Stimulated activated CD8-positive, alpha-beta memory T cell treated with anti-CD3 and anti-CD28 coated beads, Interleukin-12 subunit alpha, Interleukin-12 subunit beta, amount 100 ng/mL, for 1 hour (primary cell): ENCODE measurements at places on chromosomes 16 and 17.

DNA sequence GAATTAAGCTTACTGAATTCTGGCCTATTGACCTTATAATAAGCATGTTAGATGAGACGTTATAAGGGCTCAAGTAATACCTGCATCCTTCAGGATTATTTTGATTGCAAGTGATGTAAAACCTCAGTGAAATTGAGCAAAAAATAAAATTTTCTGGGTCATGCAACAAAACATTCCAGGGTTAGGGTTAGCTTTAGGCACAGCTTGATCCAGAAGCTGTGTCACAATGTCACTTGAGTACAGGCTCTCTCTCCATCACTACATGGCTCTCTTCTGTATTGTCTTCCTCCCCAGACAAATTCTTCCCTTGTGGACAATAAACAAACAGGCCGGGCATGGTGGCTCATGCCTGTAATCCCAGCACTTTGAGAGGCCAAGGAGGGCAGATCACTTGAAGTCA is 3.6 kb upstream of the NUP93 start:
- DNase-seq: no peak

- no peak for DNase-seq
Observed at GRCh38 chr17:76930107-76930506, 61.9 kb downstream of the MGAT5B start.

- DNase-seq: no peak
Observed at GRCh38 chr16:83967838-83968305, at the start of gene NECAB2. TSS of gene NECAB2 (plus strand) at chr16:83968244. CDS start at chr16:83968649, 405 bp downstream.

GRCh38 chr17:22703204-22703603 is 1010.9 kb downstream of the KCNJ18 start:
- DNase-seq: no peak

- no peak for DNase-seq
Observed at GRCh38 chr17:39738983-39739884, 1.5 kb downstream of the GRB7 start.

- no peak for DNase-seq
Observed at GRCh38 chr17:56658648-56659047, 65.1 kb downstream of the NOG start.

- DNase-seq: no peak
Observed at GRCh38 chr17:35082073-35082657, 18.7 kb upstream of the RFFL start.

GRCh38 chr17:18015593-18015992 is 23.4 kb downstream of the ATPAF2 start:
- DNase-seq: no peak

DNA sequence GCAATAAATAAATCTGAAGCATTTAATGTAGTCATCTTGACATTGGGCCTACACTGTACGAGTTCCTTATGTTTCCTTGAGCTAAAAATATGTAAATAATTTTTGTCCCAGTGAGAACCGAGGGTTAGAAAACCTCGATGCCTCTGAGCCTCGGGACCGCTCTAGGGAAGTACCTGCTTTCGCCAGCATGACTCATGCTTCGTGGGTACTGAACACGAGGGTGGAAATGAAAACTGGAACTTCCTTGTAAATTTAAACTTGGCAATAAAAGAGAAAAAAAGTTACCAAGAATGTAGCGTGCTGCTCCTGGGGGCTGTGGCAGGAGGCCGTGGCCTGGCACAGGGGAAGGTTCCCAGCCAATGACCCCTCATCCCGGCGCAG is 74.1 kb downstream of the SOCS1 start:
- DNase-seq: no peak

DNA sequence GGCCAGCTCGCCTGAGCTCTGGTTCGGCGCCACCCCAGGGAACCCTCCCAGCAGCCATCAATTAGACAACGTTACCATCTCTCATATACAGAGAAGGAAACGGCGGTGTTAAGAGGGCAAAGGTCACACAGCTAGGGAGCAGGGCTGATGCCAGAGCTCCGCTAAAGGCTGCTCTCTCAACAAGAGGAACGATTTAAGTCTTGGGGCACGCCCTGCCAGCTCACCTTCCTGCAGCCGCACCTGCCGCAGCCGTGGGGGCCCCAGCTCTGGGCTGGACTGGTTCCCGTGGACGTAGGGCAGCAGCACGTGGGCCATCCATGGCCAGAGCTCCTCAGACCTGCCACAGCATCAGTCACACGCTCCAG is 43.5 kb downstream of the PKD1 start:
- no peak for DNase-seq

DNA sequence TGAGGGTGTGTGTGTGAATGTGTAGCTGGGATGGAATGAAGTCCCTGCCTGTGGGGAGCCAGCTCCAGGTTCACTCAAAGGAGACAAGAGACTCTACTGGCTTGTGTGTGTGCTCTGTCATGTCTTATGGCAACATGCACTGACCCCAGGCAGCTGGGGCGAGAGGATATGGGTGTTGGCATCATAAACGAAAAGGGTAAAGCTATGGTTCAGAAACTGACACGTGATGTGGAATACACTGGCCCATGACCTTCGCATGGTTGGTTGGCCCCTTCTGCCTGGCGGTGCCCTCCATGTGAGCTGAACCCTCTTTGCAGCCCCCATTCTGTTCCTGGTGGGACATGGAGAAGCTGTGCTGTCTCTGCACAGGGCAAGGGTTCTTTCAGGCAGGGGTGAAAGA is 21.9 kb downstream of the ZNF750 start:
- no peak for DNase-seq

DNA sequence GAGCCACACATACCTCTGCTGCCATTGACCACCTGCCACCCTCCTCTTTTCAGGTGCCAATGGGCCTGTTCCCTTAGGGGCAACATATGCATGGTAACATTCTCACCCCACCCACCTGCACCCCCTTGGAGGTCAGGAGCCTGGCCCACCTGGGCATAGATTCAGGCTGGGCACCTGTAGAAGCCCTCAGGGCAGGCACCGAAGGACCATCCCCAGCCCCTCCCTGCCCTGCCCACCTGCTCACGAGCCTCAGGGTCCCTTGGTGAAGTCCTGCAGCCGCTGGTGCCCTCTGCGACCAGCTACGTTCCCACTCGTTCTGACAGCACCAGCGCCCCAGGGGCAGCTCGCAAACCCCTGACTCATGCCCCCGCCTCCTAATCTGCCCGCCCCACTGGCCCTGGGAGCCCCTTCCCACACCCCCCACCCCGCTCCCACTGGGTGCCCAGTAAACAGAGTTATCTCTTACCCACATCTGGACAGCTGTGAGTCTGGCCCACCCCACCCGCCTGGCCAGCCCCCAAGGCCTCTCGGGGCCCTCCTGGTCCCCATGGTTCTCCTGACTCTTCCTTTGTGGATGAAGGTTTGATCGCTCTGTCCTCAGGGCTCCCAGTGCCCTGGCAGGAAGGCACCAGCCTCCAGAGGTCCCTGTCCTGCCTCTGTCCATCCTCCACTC is at the start of gene SLC4A1:
SLC4A1 (minus strand) TSS at position 318 of the 673 bp plus-strand sequence. CDS start 5,269 bp downstream, outside the sequence.
- no peak for DNase-seq

DNA sequence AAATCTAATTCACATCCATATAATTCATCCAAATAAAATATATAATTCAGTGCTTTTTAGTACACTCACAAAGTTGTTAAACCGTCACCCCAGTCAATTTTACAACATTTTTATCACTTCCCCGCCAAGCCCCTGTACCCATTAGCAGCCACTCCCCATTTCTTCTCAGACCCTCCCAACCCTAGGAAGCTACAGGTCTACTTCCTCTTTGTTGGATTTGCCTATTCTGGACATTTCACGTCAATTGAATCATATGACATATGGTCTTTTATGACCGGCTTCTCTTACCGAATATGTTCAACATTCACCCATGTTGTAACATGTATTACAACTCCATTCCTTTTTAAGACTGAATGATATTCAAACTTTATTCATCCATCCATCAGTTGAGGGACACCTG is 19.9 kb upstream of the MLKL start:
- no peak for DNase-seq

DNA sequence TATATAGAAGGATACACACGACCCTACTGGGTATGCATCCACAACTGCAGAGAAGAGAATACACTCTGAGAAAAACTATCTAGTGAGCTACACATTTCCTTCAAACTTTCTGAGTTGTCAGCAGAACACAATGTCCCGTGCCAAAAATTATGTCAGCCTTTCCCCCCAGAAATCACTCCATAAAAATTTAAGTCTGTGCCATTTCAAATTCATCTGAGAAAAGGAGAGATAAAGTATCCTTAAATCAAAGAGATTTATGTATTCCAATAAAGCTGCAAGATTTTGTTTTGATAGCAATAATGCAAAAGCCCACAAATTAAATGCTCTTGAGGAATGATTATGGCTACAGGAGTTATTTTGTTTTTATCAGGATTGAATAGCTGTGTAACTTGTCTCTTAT is 760.1 kb downstream of the CDH11 start:
- no peak for DNase-seq

- no peak for DNase-seq
Observed at GRCh38 chr17:75205793-75206163, 299 bp downstream of the NUP85 start.

GRCh38 chr17:81034779-81035520 is at the start of gene BAIAP2:
TSS of gene BAIAP2 (plus strand) at chr17:81035151. CDS start at chr17:81035255, 104 bp downstream.
- peak; percentile 98 for DNase-seq

- no peak for DNase-seq
Observed at GRCh38 chr17:2008332-2009126, 16.6 kb downstream of the RTN4RL1 start.

GRCh38 chr17:17084317-17084835 is 42.1 kb downstream of the MPRIP start:
- no peak for DNase-seq

DNA sequence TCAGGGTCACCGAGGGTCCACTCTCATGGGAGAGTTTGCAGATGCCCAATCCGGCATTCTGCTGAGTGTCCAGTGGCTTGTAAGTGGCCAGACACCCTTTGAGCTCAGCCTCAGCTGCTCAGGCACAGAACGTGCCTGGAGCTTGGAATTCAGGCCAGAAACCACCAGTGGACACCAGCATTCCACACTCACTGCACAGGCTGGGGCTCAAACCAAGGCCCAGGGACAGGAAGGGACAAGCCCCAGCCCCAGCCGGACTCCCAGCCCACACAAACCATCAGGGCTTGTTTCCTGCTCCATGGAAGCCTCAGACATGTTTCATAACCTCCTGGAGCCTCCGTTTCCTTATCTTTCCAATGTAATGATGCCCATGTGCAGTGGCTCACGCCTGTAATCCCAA is 5.0 kb upstream of the NPRL3 start:
- no peak for DNase-seq
